Renal pelvis (tissue), 12 donors: ENCODE measurements at places on chromosomes 11 and 22. TPM values are rescaled to one million over a fixed set of nuclear protein-coding genes. Genes with fewer than 3 reads are reported as not detected.
A peak's percentile ranks its signal among the peaks of the same experiment; 100 is the strongest.

The CABP4 gene
- polyA plus RNA-seq = 0.33 TPM

The MMP27 gene
- not detected for polyA plus RNA-seq

- no peak for DNase-seq
These were observed 51.4 kb downstream of the PISD start for GRCh38 chr22:31610611-31611010.

DNA sequence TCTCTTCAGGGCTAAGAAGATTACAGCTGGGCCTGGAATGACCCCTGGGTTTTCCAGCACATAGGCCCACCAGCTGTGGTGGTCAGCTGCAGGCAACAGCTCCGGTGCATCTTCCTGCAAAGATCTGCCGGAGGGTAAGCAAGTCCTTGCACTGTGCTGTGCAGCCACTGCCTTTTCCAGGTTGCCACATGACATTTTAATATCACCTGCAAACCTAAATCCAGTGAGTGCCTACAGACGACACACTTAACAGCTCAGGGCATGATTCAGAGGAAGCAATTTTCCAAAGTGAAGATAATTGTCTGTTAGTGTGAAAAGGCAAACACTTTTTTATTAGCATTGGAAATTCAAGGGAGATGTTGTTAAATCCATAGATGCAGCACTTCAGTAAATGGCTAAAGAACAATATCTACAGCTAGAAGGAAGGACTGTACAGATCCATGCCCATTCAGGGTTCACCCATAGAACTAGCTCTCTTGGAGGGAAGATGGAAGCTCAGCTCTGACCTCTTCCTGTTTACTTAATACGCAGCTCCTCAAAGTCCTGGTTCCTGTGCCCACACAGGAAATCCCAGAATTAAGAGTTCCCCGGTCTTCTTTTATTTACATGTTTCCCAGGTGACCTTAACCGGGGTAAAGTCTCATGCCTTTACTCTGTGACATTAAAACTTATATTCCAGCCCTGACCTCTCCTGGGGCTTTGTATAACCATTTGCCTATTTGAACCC, 13.3 kb upstream of the NRIP3 start:
- DNase-seq = no peak

DNA sequence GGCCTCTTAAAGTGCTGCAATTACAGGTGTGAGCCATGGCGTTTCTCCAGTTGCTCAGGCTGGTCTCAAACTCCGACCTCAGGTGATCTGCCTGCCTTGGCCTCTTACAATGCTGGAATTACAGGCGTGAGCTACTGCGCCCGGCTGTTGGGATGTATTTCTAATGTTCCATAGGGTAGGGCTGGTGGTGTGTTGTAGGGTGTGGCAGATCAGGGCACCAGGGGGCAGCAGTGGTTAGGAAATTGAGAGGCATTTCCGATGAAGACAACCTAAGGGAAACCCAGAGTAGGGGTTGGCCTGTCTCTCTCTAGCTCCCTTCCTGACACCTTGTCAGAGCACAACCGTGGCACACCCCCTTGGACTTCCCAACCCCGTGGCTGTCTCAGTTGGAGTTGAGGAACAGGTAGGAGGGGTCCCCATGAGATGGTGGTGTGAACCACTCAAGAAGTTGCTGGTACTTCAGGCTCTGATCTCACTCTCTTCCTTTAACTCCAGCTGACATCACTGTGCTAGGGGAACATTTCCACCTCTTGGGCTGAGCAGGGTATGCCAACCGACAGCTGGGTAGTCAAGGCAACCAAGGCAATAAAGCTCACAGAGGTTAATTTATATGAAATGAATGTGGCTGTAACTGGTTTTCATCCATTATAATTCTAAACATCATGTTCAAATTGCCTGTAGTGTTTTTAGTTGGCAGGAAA, 33.0 kb downstream of the YWHAH start:
- peak; percentile 65 for DNase-seq

GRCh38 chr11:63343130-63343529, 26.5 kb upstream of the SLC22A9 start:
- DNase-seq = no peak

DNA sequence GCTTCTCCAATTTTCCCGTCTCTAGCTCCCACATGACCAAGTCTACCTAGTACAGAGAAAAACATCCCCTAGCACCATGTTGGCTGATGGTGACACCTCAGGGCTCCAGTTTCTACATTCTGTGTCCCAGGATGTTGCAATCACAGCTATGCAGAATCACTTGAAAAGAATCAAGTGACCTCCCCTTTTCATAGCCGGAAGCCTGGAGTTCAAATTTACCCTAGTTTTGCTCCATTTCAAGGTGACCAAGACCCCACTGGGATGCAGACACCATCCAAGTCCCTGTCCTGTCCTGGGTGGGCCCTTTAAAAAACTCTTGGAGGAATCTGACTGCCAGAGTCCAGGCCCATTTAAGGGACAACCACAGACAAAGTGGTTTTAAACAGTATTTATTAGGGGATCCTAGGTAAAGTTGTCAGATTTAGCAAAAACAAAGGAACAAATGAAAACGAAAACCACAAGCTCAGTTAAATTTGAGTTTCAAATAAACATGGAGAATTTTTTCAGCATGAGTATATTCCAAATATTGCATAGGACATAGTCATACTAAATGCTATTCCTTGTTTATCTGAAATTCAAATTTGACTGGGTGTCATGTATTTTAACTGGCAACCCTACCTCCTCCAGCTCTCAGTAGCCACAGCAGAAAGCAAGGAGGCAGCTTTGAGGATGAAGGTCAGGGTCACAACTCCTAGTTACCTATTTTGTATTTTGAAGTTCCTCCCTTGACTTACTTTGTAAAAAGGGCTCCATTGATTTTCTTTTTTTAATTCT, 52.4 kb downstream of the MIAT start:
- DNase-seq = no peak

GRCh38 chr11:126573325-126573978, 218.0 kb downstream of the ST3GAL4 start:
- DNase-seq = no peak
